ENCODE measurements at places on chromosomes 12 and 14.

DNA sequence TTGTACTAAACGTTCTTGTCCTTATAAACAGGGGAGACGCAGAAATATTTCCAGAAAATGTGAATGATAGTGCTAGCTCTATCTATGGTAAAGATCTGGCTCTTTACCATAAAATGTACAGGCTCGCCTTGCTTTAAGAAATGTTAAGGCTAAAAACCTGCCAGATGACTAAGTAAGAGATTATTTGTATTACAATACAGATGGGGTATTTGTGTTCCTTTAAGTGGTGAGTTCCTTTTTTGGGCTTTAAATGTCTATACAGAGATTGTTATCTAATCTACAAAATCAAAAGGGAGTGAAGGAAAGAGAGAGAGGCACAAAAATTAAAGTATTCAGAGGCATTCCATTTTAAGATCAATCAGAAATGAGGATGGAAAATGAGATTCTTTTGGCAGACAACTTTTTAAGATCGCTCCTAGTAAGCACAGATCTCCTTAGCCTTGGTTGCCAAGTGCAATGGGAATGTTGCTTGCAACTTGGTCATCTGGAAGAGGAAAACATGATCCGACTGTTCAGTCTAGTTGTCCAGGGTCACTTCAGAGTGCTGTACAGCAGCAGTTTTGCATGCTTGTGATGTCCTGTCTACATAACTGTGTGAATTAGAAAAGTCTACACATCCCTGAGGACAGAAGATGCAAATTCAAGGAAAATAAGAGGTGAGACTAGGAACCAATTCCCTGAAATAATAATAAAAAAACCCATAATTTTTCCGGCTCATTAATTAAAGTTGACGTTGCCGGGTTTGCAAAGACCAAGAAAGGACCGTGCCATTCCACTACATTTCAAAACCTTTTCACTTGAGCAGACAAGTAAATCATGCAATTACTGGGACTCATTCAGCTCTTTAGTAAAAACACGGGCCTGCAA is 380.8 kb downstream of the EGLN3 start:
- DNase-seq, result no peak

GRCh38 chr14:104317975-104318557 is 179.7 kb downstream of the KIF26A start:
- DNase-seq, result no peak

- no peak for DNase-seq
Measured at GRCh38 chr14:98130691-98131090, 1141.3 kb downstream of the BCL11B start.

DNA sequence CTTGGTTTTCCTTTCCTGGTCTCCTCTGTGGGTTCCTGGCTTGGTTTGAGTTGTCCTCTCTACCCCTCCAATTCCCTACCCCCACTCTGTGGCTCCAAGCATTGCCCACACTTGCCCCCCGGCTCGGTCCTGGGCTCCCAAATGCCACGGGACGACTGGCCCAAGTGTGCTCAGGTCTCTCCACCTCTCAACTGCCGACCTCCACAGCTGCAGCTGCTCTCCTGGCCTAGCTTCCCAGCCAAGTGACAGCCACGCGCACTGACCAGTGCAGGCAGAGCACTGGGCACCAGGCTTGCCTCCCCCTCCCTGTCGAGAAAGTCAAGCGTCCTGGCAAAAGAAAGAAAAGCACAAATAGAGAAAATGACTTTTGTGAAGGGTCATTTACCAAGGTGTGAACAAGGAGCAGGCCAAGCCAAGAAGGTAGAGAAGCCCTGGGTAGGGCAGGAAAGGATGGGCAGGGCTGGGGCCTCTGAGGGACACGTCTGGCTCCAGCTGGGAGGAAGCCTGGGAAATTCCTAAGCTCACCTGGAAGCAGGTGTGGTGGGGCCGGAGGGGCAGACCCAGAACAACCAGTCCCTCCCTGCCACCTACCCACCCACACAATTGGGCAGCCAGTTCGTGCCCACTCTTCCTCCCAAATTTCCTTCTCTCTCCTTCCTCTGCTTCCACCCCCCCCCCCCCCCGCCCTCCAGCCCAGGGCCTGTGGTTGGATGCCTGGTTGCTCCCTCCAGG is 1.8 kb upstream of the CEP170B start:
- no peak for DNase-seq

DNA sequence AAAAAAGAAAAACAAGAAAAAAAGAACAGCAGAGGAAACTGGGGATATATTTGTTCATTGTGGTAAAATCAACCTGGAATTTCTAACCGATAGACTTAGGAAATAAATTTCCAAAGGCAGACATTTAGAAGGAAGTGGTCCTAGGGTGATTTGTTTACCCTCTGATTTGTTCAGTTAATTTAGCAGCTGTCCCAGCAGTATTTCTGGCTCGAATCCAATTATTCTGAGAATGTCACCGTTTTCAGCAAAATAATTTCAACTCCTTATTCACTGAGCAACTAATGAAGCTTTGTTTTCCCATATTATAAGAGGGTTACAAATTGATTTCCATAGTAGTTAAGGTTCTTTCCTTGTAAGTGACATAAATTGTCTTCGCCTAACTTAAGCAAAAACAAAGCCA is 285.2 kb upstream of the SYT10 start:
- no peak for DNase-seq

- no peak for DNase-seq
Measured at GRCh38 chr12:105219261-105220028, 16.5 kb downstream of the APPL2 start.

GRCh38 chr12:128966203-128966810 is 113.0 kb downstream of the GLT1D1 start:
- no peak for DNase-seq

DNA sequence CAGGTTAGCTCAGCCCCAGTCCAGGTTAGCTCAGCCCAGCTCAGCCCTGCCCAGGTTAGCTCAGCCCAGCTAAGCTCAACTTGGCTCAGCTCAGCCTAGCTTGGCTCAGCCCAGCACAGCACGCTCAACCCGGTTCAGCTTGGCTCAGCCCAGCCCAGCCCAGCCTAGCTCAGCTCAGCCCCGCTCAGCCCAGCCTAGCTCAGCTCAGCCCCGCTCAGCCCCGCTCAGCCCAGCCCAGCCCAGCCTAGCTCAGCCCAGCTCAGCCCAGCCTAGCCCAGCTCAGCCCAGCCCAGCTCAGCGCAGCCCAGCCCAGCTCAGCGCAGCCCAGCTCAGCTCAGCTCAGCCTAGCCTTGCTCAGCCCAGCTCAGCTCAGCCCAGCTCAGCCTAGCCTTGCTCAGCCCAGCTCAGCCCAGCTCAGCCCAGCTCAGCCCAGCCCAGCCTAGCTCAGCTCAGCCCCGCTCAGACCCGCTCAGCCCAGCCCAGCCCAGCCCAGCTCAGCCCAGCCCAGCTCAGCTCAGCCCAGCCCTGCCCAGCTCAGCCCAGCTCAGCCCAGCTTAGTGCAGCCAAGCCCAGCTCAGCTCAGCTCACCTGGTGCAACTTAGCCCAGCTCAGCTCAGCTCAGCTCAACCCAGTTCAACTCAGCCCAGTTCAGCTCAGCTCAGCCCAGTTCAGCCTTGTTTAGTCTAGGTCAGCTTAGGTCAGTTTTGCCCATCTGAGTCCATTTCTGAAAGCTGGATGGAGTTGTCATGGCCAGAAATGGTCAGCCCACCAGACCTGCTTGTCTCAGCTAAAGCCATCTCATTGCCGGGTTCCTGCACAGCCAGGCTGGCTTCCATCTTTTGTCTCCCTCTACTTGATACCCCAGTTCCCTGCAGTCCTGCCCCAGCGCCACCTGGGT is 333.6 kb downstream of the TMEM121 start:
- no peak for DNase-seq

- no peak for DNase-seq
Measured at GRCh38 chr14:39681782-39682399, 249.7 kb upstream of the FBXO33 start.

- no peak for DNase-seq
Measured at GRCh38 chr14:100049220-100049619, 16.0 kb upstream of the EVL start.

DNA sequence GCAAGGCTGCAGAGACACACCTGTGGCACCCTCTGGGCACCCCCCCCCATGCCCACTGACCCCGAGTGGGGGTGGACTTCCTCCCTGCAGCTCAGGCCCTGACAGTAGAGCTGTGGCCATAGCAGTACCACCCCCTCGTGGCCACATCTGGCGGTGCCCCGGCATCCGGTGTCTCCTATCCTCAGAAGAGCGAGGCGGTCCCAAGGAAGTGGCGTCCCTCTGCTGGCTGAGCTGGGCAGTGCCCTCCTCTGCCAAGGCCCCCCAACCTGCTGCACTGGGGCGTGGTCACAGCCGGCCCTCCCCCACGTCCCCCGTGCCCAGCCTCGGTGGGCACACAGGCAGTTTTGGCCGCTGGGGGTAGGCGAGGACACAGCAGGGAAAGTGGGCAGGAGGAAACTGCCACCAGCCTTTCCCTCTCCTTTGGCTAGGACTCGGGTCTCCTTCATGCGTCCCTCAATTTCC is 6.0 kb upstream of the SLC6A12 start:
- DNase-seq, result peak; percentile 46

DNA sequence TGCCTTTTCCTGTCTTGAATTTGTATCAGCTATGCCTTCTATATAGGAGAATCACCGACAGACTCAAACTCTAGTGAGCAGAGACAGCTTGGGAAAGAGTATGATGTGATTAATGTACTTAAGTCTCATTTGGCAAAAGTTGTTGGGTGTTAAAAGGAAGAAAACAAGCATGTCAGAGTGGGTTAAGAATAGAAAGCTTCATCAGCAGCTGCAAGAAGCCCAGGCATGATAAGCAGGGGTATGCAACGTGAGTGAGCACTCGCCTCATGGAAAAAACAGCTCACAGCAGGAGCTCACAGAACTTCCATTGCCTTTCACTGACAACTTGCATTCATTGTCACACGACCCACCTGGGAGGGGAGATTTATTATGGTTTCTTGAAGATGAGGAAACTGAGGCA is 35.9 kb upstream of the WNK1 start:
- peak; percentile 46 for DNase-seq

GRCh38 chr12:64526859-64527258 is 74.9 kb downstream of the TBK1 start:
- no peak for DNase-seq
